ENCODE measurements at places on chromosomes 7 and 10.

- no peak for DNase-seq
Observed at GRCh38 chr7:70616211-70616610, 515.7 kb upstream of the GALNT17 start.

DNA sequence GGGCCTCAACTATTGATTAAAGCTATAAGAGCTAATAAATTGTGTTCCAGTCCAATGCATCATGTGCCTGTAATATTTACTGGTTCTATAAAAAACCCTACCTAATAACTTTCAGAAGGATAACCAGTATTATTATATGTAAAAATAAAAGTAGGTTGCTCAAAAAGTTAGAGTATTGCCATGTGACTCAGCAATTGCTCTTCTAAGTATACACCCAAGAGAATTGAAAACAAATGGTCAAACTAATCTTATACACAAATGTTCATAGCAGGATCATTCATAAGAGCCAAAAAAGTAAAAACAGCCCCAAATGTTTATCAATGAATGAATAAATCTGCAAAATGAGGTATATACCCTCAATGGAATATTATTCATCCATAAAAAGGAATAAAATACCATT lies 89.5 kb upstream of the TES start:
- DNase-seq, result no peak

- DNase-seq, result no peak
Observed at GRCh38 chr10:45274364-45274763, 41.0 kb downstream of the OR13A1 start.

DNA sequence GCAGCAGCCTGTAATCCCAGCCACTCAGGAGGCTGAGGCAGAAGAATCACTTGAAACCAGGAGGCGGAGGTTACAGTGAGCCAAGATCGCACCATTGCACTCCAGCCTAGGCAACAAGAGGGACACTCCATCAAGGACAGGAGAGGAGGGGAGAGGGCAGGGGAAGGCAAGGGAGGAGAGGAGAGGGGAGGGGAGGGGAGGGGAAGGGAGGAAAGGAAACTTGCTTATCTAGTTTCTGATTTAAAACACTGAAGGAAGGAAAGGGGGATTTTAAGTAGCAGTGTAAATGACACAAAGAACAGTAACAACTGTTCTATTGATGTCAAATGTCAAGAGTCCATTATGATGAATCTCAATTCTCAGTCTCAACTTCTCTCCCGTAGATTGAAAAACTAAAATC lies 43.7 kb downstream of the SRPK2 start:
- DNase-seq, result no peak

DNA sequence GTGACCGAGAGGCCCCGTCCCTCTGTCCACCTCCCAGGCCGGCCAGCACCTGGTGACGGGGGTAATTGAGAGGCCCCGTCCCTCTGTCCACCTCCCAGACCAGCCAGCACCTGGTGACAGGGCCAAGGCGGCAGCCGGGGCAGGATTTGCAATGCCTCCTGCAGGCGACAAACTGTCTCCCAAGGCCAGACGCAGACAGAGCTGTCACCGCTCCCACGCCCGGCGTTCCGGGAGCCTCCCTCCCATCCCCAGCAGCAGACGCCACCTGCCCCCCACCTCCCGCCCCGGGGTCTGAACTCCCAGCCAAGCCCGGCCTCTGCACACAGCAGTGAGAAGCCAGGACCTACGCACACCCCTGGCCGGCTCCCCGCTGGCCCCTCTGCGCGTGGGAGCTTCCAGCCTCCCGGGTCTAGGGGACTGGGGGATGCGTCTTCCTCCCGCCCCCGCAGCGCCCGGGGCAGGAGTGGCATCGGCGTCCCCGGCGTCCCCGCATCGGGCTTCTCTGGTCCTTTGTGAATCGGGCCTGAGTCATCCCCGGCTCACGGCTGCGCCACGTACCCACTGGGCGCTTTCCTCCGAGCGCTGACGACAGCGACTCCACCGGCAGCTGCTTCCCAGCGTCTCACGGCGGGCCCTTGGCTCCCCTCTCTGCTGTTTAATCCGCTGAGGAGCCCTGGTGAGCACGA lies 95.1 kb upstream of the DIP2C start:
- peak; percentile 66 for DNase-seq

GRCh38 chr10:70461397-70462348 lies 16.9 kb upstream of the PALD1 start:
- DNase-seq, result no peak

DNA sequence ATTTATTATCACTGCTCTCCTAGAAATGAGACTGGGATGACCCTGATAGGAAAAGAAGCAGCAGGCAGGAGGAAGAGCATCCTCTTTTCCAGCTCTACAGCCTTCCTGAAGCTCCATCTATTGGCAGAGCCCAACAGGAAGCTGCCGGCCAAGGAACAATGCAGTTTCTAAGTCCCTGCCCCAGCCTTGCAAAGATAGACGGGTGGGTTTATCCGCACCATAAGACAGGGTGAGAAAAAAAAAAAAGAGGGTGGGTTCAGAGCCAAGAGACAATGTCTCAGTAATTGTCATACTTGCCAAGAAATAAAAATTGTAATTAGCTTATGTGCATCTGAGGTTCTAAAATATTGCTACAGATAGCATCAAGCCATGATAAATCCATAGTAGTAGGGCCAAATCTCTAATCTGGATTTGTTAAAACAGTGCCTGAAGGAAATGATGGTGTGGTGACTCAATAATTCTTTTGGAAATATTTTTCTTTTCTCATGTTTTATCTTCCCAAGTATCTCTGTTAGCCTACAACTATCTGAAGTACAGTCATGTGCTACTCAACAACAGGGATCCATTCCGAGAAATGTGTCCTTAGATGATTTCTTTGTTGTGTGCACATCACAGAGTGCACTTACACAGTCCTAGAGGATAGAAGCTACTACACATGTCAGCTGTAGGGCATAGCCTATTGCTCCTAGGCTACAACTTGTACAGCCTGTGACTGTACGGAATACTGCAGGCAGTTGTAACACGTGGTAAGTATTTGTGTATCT lies 242.9 kb upstream of the CXCL12 start:
- no peak for DNase-seq

- DNase-seq, result no peak
Observed at GRCh38 chr7:140607441-140607989, 33.1 kb downstream of the DENND2A start.

DNA sequence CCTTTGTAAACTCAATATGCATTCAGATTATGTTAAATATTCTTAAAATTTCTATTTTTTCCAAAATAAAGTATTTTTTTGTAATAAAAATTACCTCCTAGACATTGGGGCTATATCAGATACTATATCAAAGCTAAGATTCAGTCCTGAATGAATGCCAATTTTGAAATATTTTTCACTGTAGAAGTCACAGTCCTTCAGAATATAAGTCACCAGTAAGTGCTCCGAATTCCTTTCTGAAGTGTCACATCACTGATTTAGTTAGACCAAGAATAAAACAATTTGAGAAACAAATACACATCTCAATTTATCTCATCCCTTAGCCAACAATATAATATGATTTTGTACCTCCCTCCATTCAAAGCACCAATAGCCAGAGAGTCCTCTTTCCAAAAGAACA lies 33.9 kb upstream of the GSAP start:
- no peak for DNase-seq

- no peak for DNase-seq
Observed at GRCh38 chr7:43700059-43700501, 29.2 kb downstream of the COA1 start.

GRCh38 chr7:26868841-26869495 lies 4.6 kb upstream of the SKAP2 start:
- no peak for DNase-seq

GRCh38 chr10:110962443-110962842 lies 43.0 kb downstream of the SHOC2 start:
- DNase-seq, result no peak

DNA sequence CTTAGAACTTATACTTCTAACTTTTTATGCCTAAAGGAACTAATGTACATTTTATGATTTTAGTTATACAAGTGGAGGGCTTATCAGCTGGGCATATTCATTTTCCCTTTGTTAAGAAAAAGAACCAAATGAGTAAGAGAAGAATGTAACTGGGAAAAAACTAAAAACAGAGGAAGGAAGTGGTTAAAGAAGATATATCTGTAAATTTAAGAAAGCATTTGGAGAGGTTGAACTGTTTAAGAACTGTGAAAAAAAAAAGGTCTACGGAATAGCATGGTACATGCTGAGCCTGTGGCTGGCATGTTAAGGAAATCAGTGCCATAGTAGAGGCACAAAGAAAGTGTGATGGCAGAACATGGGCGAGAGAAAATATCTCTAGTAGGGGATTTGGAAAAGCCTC lies 6.2 kb downstream of the MDFIC start:
- DNase-seq, result no peak

DNA sequence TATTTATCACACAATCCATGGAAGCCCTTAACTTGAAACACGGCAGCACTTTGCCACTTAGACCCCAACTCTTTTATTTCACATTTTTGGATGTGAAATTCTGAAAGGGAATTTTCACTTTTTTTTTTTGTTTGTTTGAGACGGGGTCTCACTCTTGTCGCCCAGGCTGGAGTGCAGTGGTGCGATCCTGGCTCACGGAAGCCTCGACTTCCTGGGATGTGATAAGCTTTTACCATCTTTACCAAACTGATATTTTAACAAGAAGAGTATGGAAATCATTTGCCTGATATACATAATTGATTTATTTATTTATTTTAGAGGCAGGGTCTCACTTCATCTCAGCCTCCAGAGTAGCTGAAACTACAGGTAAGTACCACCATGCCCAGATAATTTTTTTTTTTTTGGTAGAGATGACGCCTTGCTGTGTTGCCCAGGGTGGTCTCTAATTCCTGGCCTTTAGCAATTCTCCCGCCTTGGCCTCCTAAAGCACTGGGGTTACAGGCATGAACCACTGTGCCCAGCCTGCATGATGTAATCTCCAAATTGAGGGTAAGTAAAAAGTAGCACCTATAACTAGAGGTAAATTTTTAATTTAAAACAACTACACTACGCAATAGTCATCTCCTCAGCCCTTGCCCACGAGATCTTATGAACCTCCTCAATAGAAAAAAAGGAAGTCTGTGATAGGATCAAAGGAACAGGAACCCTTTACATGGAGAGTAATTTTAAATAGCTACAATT lies 180.7 kb upstream of the KLF14 start:
- DNase-seq, result no peak

- DNase-seq, result no peak
Observed at GRCh38 chr10:127254276-127254675, 57.9 kb upstream of the INSYN2A start.

DNA sequence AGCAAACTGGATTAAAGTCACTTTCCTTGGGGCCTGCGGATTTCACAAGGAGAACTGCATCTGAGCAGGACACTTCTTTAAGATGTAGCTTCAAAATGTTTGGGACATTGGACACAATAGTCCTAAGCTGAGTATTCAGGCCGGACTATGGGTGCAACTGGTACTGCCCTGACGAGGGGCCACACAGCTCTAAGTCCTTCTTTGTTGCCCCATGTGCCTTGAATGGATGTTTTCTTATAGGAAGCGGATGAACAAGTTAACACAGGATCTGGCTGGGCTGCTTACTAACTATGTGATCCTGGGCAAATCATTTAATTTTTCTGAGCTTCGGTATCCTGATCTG lies 147.8 kb upstream of the KLF14 start:
- DNase-seq, result no peak

DNA sequence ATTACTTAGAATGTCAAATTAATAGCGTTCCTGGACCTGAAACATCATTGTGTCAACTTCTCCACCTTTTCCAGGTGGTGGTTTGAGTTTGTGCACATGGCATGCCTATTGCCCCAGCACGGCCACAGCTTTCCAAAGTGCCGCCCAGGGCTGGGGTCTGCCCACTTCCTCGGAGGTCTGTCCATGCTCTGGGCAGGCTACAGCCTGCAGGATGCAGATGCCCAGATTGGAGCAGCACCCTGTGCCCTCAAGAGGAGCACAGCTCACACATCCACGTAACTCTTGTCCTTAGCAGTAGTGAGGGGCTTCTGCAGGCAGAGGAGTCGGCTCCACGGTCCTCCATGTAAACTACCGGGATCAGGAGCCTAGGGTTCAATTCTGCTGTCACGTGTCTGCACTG lies 238.6 kb downstream of the EBF3 start:
- no peak for DNase-seq

DNA sequence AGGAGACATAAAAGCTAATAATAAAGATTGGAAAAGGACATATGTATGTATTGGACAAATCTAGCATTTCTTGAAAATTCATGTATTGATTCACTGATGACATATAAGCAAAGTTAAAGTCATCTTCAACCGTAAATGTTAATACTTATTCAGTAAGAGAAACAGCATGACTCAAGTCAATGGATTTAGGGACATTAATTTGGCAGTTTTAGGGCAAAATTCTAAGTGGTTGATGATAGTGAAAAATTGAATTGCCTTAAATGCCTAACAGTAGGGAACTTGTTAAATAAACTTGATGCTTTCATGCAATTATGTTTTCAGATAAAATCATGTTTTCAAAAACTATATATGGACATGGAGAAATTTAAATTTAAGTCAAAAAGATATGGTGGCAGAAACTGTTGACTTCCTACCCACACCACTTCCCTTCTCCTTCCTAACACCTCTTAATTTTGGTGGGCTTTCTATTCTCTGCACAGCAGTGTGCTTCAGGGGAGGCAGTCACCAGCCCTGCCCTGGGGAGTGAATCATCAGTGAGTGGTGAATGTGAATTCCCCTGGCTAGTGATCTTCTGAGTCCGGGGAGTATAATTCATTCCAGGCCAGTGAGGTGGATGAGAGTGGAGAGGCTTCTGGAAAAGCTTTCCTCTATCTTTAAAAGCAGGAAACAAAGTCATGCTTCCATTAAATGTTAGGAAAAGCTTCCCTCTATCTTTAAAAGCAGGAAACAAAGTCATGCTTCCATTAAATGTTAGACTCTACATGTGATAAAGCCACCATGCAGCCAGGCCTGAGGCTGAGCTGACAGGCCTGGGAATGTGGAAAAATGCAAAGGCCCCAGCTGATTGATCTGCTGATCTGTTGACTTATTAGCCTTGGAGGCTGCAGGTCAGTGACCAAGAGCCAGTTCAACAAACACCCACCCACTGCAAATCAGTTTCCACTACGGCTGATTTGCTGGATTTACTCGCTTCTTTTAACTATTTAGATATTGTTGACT lies 25.2 kb upstream of the ITGB1 start:
- no peak for DNase-seq

GRCh38 chr10:79932841-79933379 lies 16.0 kb downstream of the SFTPD start:
- DNase-seq, result no peak

GRCh38 chr10:94858005-94858404 lies 80.5 kb upstream of the CYP2C9 start:
- DNase-seq, result no peak

DNA sequence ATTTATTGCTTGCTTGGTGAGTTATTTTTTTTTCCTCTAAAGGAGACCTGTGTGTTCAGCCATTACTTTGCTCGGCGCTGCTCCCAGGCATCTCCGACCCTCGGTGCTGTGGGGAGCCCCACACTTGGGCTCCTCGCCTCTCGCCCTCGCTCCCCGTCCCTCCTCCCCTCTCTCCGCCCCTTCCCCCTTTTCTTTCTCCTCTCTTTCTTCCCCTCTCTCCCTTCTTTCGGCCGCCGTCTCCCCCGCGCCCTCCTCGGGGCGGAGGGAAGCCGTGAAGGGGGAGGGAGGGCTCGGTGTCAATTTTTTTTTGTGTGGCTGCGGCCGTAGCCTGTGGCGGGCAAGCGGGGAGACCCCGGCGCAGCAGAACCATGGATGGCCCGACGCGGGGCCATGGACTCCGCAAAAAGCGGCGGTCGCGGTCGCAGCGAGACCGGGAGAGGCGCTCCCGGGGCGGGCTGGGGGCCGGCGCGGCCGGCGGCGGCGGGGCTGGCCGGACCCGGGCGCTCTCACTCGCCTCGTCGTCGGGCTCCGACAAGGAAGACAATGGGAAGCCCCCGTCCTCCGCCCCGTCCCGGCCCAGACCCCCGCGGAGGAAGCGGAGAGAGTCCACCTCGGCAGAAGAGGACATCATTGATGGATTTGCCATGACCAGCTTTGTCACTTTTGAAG lies 1.1 kb downstream of the AUTS2 start:
- peak; percentile 63 for DNase-seq
